ENCODE measurements at places on chromosomes 4 and X.

DNA sequence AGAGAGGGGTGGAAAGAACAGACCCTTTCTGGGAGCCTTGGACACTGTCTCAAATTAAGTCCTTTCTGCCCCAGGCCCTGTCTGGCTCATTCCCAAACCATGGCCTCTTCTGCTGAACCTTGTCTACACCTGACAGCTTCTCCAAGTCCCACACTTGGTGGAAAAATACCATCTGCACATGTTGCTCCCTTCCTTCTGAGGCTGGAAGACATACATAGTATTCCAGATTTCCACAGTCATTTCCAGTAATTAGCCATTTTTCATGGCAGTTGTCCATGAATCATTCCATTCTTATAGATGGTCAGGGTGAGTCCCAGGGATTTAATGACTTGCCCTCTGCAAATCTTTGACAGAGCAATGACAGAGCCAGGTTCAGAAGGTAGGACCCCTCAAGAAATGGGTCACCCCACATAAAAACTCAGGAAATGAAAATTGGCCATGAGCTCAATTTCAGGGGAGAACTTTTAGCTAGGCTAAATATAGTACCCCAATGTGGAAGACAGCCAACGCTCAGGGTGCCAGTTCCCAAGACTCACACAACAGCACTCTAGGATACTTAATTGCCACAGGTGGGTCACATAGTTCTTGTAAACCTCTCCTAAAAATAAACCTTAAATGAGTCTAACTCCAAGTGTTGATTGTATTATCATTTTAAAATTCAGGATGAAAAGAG lies 16.2 kb upstream of the DAPP1 start:
- DNase-seq = no peak

DNA sequence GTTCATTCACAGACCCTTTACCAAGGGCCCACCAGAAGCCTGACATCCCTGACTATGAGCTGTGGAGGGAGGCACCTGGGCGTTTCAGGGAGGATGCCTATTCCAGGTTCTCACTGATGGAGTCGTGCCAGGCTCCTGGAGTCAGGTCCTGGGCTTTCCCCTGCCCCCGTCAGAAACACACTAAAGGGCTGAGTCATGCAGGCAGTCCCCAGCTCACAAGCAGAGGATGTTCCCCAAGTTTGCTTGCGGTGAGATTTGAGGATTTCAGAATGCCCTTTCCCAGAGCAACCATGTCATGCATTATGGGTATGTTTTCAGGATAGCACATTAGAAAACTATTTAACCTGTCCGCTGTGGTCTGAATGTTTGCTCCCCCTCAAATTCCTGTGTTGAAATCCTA lies 45.2 kb downstream of the FHDC1 start:
- no peak for DNase-seq

GRCh38 chrX:15973299-15973698 lies 118.7 kb upstream of the AP1S2 start:
- no peak for DNase-seq

DNA sequence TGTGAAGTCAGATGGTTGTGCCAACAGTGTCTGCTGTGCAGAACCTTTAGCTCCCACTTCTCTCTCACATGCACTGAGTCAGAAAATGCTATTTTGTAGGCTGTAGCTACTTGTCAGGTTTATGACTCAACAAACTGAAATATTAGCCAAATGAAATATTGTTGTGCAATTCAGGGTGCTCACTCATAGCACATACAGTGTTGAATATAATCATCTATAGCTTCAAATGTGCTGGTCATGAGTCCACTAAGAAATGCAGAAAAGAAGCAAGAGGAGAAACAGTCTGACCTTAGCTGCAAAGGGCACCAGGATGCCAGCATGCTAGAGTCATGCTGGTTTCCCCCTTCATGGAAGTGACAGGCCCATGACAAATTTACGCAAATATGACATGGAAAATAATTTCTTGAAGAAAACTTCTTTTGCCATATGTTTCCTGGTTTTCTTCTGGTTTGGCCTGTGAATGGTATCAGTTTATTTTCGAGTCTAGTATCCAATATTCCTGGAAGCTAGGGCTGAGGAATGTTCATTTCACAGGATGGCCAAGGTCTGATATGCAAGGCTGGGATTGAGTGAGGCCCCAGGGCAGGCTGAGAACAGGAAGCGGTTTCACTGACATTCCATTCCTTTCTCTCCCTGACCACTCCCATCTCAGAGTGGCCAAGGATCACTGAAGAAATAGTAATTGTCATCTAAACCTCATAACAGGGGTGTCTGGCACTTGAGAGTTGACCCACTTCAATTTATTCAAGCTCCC lies 10.3 kb upstream of the CXCL2 start:
- DNase-seq = no peak

DNA sequence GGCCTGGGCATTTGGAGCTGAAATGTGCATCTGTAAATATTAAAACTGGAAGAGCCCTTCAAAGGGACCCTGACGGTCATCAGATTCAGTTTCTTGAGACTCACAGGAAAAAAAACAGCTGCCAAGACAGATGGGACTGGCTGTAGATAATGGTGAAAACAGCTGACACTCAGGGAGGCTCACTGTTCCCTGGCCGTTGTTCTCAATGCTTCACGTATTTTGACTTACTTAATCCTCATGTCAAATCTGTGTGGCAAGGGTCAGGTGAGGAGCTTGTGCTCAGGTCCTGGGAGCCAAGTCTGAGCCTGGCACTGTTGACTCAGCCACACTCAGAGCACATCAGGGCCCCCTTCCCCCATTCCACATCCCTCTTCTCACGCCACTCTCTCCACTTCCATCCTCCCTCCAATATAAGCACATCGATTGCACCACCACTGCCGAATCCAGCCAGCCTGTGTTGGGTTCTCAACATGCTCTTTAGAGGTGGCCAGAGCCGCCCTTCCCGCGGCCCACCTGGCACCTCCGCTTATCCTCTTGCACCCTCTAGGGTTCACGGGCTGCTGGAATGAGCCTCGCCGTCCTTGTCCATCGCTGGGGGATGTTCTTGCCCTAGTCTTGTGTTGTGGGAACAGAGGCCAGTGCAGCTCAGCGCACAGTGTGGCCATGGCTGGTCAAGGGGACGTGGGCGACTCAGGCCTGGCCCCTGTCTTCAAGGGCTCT lies 40.1 kb downstream of the EVC start:
- DNase-seq = no peak

- no peak for DNase-seq
These were observed 7.8 kb upstream of the TMEM144 start for GRCh38 chr4:158202481-158202880.

- DNase-seq = no peak
These were observed 21.2 kb downstream of the USP53 start for GRCh38 chr4:119233750-119234149.

DNA sequence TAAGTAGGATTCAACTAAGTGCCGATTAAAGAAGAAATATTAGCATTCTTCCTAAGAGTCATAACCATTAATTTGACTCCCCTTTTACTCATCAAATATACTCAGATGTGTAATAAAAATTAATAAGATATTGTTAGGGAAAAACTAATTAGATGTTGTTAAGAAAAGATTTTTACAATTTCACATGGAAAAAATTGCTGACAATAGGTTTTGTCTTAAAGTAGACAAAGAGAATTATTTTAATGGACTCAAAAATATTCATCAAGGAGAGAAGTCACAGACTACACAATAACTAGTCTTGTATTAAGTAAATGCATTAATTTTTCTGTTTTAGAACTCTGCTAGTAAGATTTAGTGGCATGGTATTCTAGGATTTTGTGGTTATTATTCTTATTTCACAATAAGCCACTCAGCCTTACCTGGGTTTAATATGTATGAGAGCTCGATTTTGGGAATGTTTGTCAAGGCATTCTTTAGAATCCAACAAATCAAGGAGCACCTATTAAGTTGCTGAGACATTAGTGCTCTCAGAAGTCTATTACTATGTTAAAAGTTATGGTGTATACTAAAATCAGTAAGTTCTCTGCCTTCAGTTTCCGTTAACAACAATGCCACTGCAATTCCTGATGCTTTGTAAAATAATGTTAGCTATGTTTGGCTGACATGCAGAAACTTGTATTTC lies 110.2 kb upstream of the UGT8 start:
- DNase-seq = no peak

DNA sequence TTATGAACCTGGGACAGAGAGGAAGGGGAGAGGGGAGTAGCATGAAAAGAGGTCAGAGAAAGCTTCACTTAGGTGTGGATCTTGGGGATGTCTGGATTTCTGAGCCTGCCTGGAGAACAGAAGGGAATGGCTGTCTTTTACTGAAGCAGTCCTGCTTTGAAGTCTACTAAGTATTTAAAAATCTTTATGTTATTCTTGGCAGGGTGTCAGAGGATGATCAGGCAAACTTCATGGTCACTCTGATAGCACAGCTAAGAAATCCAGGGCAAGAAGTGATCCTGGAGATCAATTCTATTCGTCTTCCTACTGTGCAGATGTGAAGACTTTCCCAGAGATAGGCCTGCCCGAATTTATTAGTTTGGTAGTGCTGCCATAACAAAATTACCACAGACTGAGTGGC lies 464.4 kb upstream of the BOD1L1 start:
- no peak for DNase-seq

DNA sequence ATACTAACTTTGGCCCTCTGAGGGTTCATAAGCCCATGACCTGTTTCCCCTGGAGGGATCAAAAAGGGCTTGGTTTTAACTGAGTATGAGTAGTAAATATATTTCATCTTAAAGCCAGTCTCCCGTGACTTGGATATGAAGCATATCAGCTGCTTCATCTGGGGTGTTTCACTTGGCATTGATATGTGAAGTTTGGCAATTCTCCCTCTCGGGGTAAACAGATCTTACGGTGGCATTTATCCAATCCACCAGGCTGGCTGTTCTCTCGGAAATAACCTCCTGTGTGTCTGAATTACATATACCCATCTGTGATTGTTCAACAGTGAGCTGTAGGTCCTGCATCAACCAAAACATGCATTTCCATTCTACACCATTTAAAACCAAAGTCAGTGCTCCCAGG lies 130.7 kb downstream of the ADAM29 start:
- DNase-seq = no peak

DNA sequence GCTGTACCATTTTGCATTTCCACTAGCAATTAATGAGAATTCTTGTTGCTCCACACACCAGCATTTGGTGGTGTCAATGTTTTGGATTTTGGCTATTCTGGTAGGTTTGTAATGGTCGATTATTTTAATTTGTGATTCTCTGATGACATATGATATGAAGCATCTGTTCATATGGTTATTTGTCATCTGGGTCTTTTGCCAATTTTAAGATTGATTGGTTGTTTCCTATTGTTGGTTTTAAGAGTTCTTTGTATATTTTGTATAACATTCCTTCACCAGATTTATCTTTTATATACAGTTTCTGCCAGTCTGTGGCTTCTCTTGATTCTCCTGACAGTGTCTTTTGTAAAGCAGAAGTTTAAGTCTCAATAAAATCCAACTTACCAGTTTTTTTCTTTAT lies 18.5 kb upstream of the BDH2 start:
- DNase-seq = no peak

GRCh38 chr4:162865102-162865501 lies 301.6 kb downstream of the NAF1 start:
- DNase-seq = no peak

GRCh38 chrX:154321594-154321993 lies 26.0 kb downstream of the TKTL1 start:
- no peak for DNase-seq

DNA sequence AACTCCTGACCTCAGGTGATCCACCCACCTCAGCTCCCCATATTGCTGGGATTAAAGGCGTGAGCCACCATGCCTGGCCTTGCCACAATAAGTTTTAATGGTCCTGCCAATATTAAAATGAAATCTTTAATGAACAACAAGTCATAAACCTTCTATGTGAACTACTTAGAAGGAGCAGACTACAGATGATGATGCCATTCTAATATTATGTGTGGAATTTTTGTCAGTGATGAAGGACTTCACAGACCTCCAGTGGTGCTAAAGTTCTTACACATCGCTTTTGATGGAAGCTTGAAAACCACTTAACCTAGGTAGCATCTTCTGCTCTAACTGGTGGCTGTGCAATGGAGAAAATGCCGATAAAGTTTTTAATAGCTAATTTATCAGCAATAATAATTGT lies 331.4 kb downstream of the CCSER1 start:
- no peak for DNase-seq

GRCh38 chrX:1076871-1077651 lies 135.4 kb downstream of the CRLF2 start:
- no peak for DNase-seq

DNA sequence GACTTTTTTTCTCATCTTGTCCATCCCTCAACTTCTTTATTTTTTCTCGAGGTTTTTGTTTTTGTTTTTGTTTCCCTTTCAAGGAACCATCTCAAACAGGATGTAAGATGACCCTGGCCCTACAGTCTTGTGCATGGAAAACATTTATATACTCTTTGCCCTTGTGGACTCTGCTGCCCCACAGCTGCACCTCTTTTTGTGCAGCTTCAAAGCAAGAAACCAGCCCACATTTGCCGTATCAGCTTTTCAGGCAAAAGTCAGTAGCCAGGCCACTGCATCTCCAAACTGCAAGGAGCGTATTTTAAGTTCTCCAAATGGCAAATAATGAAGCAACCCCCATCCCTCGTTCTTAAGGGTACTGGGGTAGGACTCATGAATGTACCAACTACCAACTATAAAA lies 756.5 kb downstream of the C4orf33 start:
- no peak for DNase-seq

DNA sequence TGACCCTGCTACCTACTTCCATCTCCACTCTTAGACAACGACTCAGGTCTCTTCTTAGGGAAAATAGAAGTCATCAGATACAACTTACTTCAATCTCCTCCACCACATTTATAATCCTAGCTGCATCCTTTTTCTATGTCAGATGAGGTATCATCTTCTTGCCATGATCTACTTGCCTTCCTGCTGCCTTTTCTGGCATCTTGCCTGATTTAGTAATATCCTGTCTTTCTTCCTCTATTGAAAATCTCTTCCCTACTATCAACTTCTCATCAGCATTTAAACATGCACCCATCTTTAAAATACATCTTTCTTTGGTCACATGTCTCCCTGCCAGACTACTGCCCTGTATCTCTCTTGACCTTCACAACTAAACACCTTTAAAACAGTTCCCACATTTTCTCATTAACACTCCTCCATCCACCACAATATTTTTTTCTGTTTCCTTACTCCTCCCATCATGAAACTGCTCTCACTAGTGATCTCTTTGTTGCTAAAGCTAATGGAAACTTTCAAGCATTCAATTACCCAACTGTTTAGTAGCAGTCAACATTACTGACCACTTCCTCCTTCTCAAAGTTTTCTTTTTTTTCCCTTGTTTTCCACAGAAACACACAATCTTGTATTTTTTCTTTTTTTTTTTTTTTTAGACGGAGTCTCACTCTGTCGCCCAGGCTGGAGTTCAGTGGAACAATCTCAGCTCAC lies 100.8 kb upstream of the CXorf66 start:
- DNase-seq = no peak

- DNase-seq = no peak
These were observed 109.2 kb upstream of the OTUD4 start for GRCh38 chr4:145289403-145290076.

DNA sequence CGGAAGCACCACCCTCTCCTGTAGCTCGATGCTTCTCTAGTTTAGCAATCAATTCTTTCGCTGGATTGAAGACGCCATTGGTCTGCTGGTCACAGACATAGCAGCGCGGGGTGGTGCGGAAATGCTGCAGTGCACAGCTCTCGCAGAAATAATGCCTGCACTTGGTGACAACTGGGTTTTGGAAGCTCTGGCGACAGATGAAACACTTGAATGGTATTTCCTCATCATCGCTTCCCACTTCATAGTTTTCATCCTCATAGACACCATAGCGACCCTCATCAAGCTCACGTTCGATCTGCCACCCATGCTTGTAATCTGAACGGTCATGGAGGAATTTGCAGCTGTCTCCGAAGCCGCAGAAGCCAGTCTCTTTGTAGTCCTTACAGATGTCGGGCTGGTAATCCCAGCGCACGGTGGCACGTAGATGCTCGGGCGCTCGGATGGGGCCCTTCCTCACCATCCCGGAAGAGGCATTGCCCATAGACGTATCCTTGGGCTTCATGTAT lies 854 bp downstream of the RNF113A start:
- no peak for DNase-seq

All from stimulated activated CD8-positive, alpha-beta memory T cell treated with anti-CD3 and anti-CD28 coated beads, Interleukin-15, amount 100 ng/mL, for 24 hours (primary cell).